ENCODE measurements at places on chromosomes 2 and 18.

- DNase-seq = no peak
Measured at GRCh38 chr2:134623796-134624195, 95.0 kb downstream of the TMEM163 start.

GRCh38 chr2:141331127-141331526 is 799.7 kb downstream of the LRP1B start:
- peak; percentile 89 for DNase-seq

- no peak for DNase-seq
Measured at GRCh38 chr2:110796716-110797301, 64.4 kb downstream of the ACOXL start.

DNA sequence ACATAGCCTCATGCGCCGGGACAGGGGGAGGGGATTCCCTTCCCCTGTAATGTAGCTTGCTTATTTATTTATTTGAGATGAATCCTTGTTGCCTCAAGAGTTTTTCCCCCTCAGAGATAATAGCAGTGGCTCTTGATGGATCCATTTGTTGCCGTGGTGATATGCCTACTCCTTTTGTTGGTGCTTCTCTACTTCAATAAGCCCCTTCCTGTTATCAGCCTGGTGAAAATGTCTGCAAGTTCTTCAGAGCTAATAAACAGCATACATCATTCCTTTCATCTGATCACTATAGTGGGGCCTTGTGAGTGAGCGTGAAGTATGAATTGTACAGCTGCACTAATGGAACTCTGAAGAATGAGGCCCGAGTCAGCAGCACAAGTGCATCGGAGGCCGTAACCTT is 19.4 kb downstream of the FZD5 start:
- DNase-seq = no peak

DNA sequence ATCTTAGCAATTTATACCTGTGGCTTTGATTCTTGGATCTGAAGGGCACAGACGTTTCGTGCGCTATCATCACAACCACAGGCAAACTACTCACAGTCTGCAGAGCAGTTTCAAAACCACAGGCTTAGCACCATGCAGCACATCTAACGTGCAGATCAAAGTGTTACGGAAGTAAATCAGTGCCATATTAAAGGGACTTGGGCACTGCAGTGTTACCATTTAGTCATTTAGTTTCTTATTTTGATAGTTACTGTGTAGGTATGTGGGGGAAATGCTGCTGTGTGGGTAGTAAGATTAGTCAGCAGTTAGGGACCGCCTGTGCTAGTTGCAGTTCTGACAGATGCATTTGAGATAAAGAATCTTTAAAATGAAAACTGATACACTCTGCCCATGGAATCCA is 384.0 kb downstream of the NBAS start:
- peak; percentile 28 for DNase-seq

- DNase-seq = peak; percentile 80
Measured at GRCh38 chr2:157838442-157839161, 37.5 kb downstream of the ACVR1 start.

- peak; percentile 37 for DNase-seq
Measured at GRCh38 chr2:96267159-96267971, 1.3 kb downstream of the CIAO1 start.

GRCh38 chr2:24026233-24026632 is 16.3 kb downstream of the MFSD2B start:
- DNase-seq = no peak

DNA sequence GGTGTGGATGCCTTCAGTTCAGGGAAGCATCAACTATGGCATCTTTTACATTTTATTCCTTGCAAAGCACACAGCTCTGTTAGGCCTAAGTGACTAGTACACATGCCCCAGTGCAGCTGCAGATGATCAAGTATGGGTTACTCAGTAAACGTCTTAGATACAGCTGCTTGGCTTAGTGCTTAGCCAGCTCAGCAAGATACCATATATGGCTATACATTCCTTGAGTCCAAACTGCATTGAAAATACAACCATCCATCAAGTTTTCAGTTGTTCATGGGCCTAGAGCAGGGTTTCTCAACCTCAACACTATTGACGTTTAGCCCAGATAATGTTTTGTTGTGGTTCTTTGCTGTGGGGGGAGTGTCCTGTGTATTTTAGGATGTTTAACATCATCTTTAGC is 769.9 kb downstream of the TSN start:
- DNase-seq = peak; percentile 41

DNA sequence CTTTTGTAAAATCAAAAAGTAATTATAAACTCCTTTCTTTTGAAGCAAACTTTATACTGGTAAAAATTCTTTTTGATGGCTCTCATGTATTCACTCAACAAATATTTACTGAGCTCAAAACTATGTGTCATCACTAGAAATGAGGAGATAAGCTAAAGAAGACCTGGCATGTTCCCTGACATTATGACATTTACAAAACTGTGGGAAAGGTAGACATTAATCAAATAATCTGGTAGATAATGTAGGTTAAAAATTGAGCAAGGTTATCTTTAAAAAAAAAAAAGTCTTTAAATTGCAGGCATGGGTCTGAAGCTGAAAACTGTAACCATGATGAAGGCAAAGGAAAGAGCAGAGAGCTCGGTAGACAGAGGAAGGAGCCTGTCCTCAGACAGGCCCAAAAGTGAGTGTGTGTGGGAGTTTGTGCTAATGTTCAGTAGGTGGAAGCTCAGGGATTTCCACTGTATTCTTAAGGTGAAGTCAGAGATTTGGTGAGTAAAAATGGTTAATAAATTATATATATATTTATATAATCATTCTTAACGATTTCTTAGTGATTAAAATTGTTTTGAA is 612.9 kb downstream of the LRP1B start:
- DNase-seq = no peak

DNA sequence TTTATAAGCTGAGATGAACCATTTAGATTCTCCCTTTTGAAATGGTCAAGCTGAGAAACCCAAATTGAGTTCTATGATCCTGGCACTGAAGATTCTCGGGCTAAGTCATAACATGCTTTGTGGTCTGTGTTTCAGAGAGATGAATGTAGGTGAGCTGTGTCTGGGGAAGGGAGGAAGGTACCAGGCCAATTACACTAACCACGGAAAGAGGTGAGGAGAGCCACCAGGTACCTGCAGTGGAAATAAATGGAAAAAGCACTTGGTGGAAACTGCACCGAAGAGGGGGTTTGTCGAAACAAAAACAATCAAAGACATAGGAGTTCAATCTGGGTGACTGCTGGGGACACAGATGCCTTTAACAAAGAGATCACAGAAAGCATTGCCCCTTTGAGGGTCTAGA is 963 bp upstream of the MRPL44 start:
- no peak for DNase-seq

DNA sequence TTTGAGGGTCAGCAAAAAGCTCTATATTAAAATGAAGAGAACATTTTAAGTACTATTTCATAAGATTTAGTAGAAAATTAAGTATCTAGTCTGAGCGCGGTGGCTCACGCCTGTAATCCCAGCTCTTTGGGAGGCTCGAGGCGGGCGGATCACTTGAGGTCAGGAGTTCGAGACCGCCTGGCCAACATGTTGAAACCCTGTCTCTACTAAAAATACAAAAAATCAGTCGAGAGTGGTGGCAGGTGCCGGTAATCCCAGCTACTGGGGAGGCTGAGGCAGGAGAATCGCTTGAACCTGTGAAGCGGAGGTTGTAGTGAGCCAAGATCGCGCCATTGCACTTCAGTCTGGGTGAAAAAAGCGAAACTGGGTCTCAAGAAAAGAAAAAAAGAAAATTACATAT is 1.6 kb downstream of the USP14 start:
- DNase-seq = no peak

DNA sequence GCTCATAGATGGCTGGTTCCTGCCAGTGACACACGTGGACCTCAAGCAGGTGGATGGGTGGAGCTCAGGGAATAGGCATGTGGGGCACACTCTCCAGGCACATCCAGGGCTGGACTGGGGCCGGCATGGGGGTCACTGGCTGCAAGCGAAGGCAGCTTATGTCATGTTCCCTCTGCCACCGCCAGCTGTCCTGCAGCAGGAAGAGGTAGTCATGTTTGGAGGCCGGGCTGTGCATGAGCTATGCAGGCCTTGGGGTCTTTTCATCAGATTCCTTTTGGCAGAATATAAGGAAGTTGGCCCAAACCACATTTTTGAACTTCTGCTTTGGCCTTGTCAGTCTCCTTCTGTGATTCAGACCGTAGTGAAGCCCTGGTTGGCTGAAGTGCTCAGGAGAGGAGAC is 61.5 kb downstream of the AGAP1 start:
- DNase-seq = no peak

DNA sequence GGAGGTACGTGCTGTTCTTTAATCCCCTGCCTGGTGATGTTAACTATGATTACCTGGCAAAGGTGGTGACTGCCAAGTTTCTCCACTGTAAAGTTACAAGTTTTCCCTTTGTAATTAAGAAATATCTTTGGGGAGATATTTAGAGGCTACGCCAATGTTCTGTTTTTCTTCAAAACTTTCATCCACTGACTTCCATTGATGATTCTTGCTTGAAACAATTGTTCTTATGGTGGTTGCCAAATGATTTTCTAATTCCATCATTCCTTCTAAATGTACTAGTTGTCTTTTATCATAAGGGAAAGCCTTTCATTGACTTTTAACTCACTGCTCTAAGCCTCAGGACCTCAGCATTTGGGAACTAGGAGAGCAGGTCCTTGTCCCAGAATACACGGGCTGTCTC is 205.5 kb downstream of the SMAD7 start:
- DNase-seq = no peak

- DNase-seq = peak; percentile 89
Measured at GRCh38 chr2:199228887-199229819, 228.6 kb downstream of the SATB2 start.

DNA sequence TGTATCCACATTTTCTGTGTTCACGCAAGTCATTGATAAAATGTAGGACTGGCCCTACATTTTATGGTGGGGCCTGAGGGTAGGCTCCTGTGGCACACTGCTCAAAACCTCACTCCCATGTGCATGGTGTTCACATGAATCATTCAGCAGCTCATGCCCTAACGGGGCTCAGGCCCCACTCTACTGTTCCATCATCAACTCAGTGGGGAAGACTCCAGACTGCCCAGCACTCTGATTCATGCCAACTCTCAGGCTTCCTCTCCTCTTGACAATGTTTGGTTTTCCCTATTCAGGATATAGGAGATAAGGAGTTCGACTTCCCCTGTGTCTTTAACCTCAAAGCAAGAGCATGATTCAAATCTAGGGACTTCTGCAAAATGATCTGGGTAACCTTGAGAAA is 92.0 kb upstream of the BOD1L2 start:
- DNase-seq = peak; percentile 1

GRCh38 chr2:193527146-193527545 is 1332.4 kb upstream of the TMEFF2 start:
- DNase-seq = no peak
